Lung (tissue), 17 donors: ENCODE measurements at places on chromosomes 4 and X. TPM values are rescaled to one million over a fixed set of nuclear protein-coding genes. Genes with fewer than 3 reads are reported as not detected.

Gene HTN3
- not detected for polyA plus RNA-seq

Gene LEF1
- polyA plus RNA-seq, result 2.7 TPM

Gene IL2
- not detected for polyA plus RNA-seq

Gene HTR2C
- not detected for polyA plus RNA-seq

Gene AWAT2
- polyA plus RNA-seq, result 0.07 TPM

Gene PFKFB1
- 0.06 TPM for polyA plus RNA-seq

Gene NMU
- polyA plus RNA-seq, result 1.8 TPM

Gene USP17L20
- polyA plus RNA-seq, result not detected

Gene PRKG2
- 0.06 TPM for polyA plus RNA-seq

Gene EXOC1
- polyA plus RNA-seq, result 23.5 TPM

Gene SUPT20HL1
- not detected for polyA plus RNA-seq

Gene PRAF2
- 37.2 TPM for polyA plus RNA-seq

Gene FGG
- 33.2 TPM for polyA plus RNA-seq

Gene MGAT4D
- polyA plus RNA-seq, result not detected

Gene ZMAT1
- 2.6 TPM for polyA plus RNA-seq

Gene N4BP2
- polyA plus RNA-seq, result 2.4 TPM

Gene CCDC160
- 0.69 TPM for polyA plus RNA-seq

Gene PCDH7
- 0.75 TPM for polyA plus RNA-seq

Gene HSFX2
- polyA plus RNA-seq, result 0.61 TPM

Gene UVSSA
- polyA plus RNA-seq, result 9.8 TPM

Gene GUF1
- polyA plus RNA-seq, result 13.4 TPM

Gene LGI2
- 0.18 TPM for polyA plus RNA-seq

Gene CENPI
- polyA plus RNA-seq, result 0.69 TPM

Gene WAS
- polyA plus RNA-seq, result 61.5 TPM

Gene MAGEA8
- not detected for polyA plus RNA-seq

Gene TMEM154
- 6.7 TPM for polyA plus RNA-seq

Gene PPP2R2C
- polyA plus RNA-seq, result 0.04 TPM

Gene RASL11B
- polyA plus RNA-seq, result 2.0 TPM
